T-helper 22 cell (primary cell): ENCODE measurements at places on chromosomes 4 and X.

DNA sequence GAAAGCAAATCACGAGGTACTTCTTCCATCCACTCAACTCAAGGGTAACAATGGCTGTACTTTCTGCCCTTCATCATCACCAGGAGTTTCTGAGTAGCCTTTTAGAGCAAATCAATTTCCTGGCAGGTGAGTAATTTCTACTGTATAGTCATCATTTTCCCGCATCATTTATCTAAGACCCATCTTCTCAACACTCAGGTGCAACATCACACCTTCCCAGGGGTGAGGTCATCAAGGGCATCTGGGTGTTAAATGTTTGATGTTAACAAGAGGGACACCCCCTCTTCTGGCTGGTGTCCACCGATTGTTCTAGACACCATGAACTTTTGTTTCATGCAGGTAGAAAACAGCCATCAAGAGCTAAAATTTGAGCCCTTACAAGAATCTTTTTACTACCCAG is 313.4 kb upstream of the MAGEB2 start:
- DNase-seq = no peak

DNA sequence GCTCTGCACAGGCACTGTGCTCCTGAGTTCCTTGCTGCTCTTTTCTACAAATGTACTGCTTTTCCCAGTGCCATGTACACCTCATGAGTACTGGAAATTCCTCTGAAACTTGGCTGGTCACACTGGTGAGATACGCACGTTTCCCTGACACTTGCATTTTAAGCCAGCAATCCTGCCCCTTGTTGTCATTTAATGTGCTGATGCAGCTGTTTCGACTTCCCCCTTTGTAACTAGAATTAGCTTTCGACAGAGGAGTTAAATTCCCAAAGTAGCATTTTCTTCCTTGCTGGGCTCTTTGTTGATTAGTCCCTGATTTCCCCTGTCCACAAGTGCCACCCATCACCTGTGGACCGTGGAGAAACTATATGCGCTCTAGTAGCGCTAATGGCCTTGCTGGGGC is 77.5 kb downstream of the IQCM start:
- no peak for DNase-seq

DNA sequence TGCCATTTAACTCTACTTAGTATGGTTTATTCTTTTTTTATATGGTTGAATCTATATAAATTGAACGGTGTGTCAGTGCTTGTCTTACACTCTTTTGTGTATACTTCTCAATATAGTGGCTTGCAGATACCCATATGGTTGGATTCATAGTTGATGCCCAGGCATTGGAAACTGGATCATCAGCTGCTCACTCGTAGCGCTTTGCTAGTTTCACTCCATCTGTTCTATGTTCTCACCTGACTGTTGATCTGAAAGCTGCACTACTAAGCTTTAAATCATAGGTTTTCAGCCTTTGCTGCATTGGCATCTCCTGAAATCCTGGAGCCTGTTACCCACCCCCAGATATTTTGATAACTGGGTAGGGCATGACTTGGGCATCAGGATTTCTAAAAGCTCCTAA is 121.6 kb upstream of the DCLK2 start:
- DNase-seq = no peak

- no peak for DNase-seq
Measured at GRCh38 chr4:137532869-137533236, 559 bp upstream of the PCDH18 start.

DNA sequence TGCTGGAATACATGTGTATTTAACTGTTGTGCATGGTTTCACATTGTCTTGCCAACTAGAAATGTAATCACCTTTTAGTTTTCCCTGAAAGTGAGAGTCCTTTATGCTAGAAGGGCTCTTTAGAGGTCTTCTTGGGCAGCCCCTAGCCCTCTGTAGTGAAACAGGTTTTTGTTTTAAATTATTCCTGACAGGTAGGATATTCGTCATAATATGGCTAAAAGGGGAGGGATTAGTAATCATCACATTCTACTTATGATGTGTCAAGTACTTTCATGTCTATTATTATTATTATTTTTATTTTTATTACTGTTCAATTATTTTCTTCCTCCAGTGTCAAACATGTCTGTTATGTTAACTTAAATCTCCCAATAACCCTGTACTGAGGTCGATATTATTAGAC is 35.5 kb downstream of the MSN start:
- no peak for DNase-seq

- DNase-seq = peak; percentile 63
Measured at GRCh38 chr4:4461850-4462249, 74.9 kb downstream of the NSG1 start.

GRCh38 chr4:76802236-76803021 is 95.5 kb downstream of the SOWAHB start:
- DNase-seq = no peak

DNA sequence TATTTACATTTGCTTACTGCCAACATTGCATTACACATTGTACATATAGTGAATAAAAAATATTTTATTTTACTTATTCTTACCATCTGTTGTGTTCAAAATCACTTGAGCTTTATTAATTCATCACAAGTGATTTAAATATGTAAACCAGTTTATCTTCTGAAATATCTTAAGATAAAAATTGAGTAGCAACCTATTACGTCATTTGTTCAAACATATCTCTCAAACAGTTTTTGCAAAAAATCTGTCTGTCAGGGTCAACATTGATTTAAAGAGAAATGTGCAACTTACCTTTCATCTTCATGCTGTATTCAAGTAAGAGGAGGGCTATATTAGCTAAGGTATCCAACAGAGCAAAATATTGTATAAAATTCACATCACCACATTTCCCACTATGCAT is 610.1 kb downstream of the PCDH19 start:
- DNase-seq = no peak

DNA sequence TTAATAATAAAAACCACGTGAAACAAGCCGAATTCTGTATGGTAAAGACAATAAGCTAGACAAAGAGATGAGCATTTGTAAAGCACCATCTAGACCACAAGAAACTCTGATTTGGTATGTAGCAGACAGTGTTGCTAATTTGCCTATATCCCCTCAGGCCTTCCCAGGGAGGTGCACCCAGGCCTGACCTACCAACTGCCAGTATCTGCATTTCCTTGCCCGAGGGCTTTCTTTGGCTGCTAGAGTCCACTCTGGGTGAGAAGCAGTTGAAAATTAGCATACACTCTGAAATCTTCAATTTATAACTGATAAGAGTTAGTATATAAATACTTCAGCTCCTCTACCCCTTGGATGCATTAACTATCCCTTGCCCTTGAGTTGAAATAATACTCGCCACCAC is 37.4 kb upstream of the IL1RAPL1 start:
- no peak for DNase-seq

DNA sequence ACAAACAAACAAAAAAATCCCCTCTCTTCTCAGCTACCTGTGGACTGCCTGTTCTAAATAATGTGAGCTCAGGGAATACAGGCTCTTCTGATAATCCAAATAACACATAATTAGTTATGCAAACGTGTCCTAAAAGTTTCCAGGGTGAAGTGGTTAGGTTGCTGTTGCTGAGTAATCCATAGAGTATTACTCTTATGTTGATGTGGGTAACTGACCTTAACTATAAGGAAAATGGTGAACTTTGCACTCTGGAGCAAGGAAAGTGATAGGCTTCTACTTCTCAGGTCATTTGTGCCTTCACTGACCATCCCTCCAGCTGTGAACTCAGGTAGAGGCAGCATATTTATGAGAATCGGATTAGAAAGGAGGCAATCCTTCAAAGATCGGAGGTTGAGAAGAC is 19.9 kb downstream of the MSN start:
- no peak for DNase-seq

DNA sequence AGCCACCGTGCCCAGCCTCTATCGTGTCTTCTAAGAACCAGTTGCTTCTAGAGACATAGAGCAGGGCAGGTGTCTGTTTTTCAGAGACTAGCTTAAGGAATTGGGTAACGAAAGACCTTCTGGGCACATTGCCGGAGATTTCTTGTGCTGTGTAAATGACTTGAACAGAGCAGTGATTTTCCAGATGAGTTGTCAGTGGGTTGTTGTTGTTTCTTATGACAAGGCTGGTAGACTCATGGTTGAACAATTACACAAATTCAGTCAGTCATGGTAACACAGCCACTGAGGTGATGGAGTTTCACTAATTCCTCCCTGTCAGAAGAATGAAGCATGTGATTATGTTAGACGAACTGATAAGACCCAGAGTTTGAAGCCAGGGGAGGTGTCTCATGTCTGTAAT is 20.5 kb upstream of the DDX3X start:
- DNase-seq = no peak
